ENCODE measurements at places on chromosomes 12 and 14.

- no peak for DNase-seq
Measured at GRCh38 chr14:100102156-100102785, 37.0 kb downstream of the EVL start.

- DNase-seq, result no peak
Measured at GRCh38 chr14:35819591-35820540, 6.3 kb upstream of the BRMS1L start.

GRCh38 chr12:126784328-126784921 lies 1482.5 kb upstream of the TMEM132C start:
- DNase-seq, result peak; percentile 40

- DNase-seq, result no peak
Measured at GRCh38 chr12:532908-533565, 73.3 kb downstream of the B4GALNT3 start.

- no peak for DNase-seq
Measured at GRCh38 chr12:52598966-52599365, 2.3 kb downstream of the KRT72 start.

GRCh38 chr12:101823039-101823438 lies 7.7 kb downstream of the GNPTAB start:
- no peak for DNase-seq
